ENCODE measurements at places on chromosomes 4 and X. TPM values are rescaled to one million over a fixed set of nuclear protein-coding genes. Genes with fewer than 3 reads are reported as not detected.

- DNase-seq = no peak
Measured at GRCh38 chrX:109343671-109344070, 138.2 kb downstream of the GUCY2F start.

DNA sequence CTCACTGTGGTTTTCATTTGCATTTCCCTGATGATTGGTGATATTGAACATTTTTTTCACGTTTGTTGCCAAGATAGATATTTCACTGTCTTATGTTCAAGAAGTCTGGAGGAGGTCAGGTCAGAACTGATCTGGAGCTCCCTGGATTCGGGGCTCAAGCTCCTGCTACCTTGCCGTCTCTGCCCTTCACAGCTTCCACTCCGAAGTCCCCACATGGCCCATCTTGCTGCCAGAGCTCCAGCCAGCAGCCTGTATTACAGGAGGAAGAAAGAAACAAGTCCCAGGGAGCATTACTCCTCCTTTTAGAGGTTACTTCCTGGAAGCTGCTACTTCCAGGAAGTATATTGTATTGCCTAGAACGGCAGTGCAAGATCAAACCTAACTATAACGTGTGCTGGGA is 17.9 kb upstream of the CDKN2AIP start:
- DNase-seq = no peak

- no peak for DNase-seq
Measured at GRCh38 chr4:112564706-112565270, 48.8 kb upstream of the NEUROG2 start.

The TMEM47 gene
- not detected for total RNA-seq

DNA sequence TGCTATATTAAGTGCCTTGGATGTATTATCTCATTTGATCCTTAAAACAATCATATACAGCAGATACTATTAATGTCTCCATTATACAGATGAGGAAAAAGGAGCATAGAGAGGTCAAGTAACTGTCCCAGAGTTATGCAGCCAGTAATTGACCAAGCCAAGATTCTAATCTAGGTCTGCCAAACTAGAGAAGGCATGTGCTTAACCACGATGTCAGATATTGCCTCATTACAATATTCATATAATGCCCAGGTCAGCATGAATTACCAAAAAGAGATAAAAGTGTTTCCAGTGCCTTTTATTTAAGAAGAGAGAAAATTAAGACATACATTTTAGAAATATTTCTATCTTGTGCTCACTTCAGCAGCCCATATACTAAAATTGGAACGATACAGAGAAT is 7.1 kb downstream of the ARHGEF6 start:
- DNase-seq = no peak

GRCh38 chr4:48813964-48814363 is 16.9 kb upstream of the OCIAD1 start:
- DNase-seq = no peak

DNA sequence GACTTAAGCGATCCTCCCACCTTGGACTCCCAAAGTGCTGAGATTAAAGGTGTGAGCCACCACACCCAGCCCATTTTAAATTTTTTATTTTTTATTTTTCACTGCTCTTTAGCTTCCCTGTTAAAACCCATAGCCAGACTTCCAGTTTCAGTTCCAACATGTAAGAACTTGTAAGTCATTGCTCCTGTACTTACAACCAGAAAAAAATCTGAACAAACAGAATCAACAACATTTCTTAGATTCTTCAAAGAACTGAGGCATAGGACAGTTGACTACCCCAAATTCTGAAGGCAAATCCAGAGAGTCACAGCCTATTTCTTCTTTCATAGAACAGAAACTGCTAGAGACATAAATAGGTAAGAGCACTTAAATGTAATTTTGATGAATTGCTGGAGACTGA is 8.1 kb downstream of the GPRASP3 start:
- no peak for DNase-seq

DNA sequence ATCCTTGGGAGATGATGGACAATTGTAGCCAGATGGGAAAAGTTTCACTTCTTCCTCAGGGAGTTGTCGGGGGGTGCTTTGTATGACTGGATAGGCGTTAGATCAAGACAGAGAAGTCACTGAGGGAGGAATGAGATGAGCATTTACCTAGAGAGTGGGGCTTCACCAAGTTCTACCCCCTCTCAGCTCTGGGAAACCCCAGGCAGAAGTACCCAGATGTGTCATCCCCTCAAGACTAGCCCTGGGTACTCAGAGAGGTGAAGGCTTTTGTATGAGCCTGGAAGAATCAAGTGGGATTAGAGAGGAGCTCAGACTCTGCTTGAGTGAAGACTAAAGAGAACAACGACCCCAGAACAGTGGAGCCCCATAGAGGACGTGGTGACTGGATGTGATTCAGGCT is 1.9 kb downstream of the MAGEB1 start:
- no peak for DNase-seq

DNA sequence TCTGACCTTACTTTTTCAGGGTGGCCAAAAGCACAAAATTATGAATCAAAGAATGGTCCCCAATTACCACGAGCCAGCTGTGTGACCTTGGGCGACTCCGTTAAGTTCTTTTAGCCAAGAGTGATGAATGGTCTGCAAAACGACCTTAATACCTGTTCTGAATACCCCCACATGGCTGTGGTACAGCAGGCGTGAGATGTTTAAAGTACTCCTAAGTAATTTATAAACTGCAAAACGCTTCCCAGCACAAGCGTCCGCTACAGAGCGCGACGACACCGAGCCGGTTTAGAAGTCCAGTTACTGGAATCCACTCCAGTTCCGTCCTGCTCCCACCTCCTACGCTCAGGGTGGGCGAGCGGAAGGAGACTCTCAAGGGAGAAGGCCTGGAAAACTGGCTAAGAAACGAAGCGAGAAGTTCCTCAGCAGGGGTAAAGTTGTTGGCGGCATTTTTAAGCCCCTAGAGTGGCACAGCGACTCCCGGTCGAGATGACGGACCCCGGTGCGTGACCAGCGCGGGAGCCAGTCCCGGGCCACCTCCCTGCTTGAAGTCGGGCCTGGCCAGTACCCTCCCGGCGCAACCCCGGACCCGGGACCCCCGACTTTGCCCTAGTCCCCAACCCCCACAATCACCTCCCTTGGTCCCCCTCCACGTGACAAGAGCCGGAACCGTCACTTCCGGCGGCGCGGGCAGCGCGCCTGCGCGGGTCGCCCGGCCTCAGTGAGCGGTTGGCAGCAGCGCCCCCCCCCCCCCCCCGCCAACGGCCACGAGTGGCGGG is 659 bp upstream of the BMP2K start:
- DNase-seq = peak; percentile 76

The VEGFD gene
- not detected for total RNA-seq

DNA sequence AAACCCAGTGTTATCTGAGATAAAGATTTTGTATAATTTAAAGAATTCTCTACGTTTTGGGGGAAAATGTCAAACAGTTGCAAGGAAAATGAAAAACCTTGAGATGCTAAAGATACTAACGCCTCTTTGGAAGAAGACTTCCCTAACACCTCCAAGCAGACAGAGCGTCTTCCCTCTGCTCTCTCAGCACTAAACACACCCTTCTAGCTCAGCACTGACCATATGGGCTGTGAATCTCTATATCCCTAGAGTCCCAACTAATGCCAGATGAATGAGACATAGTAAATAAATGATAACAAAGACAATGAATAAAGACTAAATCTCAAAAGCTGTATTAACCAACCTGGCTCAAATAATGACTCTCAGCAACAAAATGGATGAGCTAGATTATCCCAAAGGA is 13.3 kb downstream of the FUNDC1 start:
- DNase-seq = no peak

The UCP1 gene
- total RNA-seq = not detected

DNA sequence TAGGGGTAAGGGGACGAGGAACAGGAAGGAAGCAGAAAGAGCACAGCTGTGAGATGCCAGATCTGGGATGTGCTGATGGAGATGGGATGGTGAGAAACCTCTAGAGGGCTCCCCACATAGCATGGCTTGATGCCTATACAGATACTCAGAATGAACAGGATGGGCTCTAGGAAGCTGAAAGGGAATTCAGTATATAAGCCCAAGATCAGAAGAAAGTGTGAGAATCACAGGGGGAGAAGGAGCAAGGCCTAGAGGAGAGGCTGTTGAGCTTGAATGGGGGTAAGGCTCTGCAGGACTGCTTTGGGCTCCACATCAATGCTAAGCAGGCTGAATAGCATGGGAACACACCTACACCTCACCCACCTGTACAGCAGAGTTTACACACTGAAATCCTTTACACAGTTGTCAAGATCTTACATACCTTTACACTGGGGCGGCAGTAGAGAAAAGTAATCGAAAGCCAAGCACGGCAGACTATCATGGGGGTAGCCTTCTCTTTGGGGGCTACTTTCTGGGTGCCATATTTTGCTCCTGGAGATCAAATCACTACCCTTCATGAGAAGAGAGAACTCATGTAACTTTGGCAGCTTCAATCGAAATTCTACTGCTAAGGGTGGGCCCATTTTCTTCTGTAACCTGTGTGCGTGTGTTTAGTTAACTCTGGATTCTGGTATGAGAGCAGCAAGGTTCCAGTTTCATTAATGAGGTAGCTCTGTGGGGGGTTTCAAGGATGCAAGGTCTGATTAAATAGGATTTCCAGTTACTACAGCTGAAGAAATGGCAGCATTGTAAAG is 30.6 kb downstream of the HOPX start:
- no peak for DNase-seq

GRCh38 chr4:37604461-37604860 is 81.7 kb downstream of the RELL1 start:
- no peak for DNase-seq

The TAB3 gene
- total RNA-seq = 11.0 TPM

GRCh38 chrX:11532291-11533078 is 133.2 kb downstream of the ARHGAP6 start:
- DNase-seq = no peak

The TRMT10A gene
- 1.1 TPM for total RNA-seq

DNA sequence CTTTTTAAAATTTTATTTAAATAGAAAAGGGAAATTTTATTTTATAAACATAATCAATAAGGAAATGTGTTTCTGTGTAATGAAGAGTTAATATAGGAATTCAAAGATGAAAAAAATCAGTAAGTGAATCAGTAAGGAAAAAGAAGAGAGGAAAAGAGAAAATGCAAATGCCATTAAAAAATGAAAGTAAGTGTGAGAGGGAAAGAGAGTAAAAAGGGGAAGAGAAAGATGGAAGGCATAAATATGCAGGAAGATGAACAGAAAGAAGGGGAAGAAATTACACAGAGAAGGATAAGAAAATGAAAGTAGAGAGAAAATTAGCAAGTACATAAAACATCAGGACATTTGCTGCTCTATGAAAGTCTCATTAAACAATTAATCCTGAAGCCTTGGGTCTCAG is 349.9 kb downstream of the FSTL5 start:
- no peak for DNase-seq

GRCh38 chr4:143281507-143282190 is 55.0 kb upstream of the GAB1 start:
- no peak for DNase-seq

All from hematopoietic multipotent progenitor cell (in vitro differentiated cells).